ENCODE measurements at places on chromosomes 2 and 18. TPM values are rescaled to one million over a fixed set of nuclear protein-coding genes. Genes with fewer than 3 reads are reported as not detected.

The TTR gene
- total RNA-seq: 0.20 TPM

The MYL12A gene
- 241 TPM for total RNA-seq

- no peak for ATAC-seq
Measured at GRCh38 chr2:181123798-181124231, 143.4 kb downstream of the UBE2E3 start.

DNA sequence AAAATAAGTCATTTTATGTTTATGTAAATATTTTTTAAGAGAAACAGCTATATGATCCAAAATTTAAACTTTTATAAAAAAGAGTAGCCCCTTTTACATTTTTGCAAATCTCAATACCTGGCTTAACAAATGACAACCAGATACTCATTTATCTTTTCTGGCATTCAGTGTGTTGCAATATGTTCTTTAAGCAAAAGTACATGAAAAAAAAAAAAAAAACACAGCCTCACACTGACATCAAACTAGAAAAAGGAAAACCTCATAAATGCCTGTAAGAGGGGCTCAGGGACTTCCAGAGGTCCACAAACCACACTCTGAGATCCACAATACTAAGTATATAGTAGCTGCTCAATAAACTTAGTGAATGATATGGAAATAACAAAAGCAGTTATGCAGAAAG is 21.9 kb downstream of the PPP4R3B start:
- no peak for ATAC-seq

Measured in esophagus mucosa (tissue), 1 donor.